ENCODE measurements at places on chromosomes 12 and 14.
A peak's percentile ranks its signal among the peaks of the same experiment; 100 is the strongest.

DNA sequence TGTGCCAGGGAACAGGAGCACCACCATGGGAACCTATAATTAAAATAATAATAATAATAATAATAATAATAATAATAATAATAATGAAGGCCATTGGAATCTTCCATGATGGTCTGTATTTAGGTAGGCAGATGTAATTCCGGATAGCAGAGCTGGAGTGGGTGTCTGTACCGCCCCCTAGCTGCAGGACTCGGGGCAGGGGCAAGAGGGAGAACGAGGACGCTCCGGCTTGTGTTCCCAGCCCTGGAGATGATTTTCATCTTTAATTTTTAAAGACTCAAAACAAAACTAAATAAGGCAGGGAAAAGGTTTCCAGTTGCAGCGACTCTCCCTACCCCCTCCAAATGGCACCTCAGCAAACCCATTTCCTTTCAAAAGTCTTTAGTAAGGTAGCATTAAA lies 501.1 kb downstream of the VRK1 start:
- no peak for DNase-seq

- no peak for DNase-seq
Measured at GRCh38 chr14:60166142-60166541, 944 bp upstream of the DHRS7 start.

- DNase-seq: no peak
Measured at GRCh38 chr12:114918535-114919233, 234.7 kb upstream of the TBX3 start.

- peak; percentile 69 for DNase-seq
Measured at GRCh38 chr14:103518422-103519042, 4.1 kb downstream of the CKB start.

DNA sequence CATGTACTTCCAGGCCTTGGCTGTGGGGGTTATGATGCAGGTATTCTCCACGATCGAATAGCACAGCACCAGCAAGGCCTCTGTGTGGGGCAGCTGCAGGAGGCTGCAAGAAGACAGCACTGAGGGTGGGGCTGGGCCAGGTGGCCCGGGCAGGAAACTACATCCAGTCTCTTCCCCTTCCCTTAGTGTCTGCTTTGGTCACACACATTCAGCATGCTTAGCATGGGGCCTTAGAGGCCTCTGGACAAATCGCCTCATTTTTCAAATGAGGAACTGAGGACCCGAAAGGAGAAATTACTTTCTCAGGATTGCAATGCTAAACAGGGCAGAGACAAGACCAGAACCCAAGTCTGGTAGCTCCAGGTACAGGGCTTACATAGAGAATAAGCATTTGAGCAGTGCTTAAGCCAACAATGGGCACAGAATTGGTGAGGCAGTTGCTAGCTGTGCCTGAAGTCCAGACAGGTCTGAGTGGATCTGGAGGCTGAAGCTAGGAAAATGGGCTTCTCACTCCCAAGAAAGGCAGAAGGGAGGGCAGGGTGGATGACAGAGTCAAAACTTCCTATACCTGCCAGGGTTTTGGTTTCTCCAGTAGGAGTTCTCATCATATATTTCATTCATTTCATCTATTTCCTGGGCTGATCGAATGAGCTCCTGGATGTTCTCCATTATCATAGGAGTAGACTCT lies 3.5 kb downstream of the ACRBP start:
- DNase-seq: no peak

DNA sequence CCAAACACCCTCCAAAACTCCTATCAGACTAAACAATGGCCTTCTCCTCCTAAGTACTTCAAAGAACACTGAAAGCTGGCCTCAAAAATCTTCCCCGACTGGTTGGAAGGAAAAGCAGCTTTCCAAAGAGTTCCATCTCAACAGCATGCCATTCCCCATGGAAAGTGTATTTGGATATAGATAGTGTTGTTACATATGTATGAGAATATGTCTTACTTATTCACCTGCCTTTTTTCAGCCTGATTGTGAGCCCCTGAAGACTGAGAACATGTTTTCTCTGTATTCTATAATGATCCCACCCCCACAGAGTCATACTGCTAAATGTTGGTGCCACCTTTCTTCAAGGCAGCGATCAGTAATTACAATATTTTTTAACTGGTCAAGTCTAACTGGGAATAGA lies 185.4 kb upstream of the G2E3 start:
- DNase-seq: no peak

DNA sequence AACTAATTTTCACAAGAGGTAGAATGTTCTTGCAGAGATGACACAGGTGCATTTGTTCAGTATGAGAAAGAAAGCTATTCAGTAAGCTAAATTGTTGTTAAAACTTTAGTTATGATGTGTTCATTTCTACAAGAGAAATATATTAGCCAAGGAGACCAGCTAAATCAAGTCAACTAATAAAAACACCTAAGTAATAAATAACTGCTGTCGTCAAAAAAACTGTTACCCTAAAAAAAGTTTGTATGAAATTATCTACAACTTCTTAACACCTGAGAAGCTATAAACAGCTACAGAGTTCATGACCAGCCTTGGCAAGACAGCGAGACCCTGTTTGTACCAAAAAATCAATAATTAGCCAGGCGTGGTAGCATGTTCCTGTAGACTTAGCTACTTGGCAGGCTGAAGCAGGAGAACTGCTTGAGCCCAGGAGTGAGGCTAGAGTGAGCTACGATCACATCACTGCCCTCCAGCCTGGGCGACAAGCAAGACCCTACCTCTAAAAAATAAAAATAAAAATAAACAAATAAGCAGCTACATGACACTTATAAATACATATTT lies 67.6 kb upstream of the AP4S1 start:
- DNase-seq: no peak

- no peak for DNase-seq
Measured at GRCh38 chr12:117444781-117445180, 83.4 kb upstream of the NOS1 start.

DNA sequence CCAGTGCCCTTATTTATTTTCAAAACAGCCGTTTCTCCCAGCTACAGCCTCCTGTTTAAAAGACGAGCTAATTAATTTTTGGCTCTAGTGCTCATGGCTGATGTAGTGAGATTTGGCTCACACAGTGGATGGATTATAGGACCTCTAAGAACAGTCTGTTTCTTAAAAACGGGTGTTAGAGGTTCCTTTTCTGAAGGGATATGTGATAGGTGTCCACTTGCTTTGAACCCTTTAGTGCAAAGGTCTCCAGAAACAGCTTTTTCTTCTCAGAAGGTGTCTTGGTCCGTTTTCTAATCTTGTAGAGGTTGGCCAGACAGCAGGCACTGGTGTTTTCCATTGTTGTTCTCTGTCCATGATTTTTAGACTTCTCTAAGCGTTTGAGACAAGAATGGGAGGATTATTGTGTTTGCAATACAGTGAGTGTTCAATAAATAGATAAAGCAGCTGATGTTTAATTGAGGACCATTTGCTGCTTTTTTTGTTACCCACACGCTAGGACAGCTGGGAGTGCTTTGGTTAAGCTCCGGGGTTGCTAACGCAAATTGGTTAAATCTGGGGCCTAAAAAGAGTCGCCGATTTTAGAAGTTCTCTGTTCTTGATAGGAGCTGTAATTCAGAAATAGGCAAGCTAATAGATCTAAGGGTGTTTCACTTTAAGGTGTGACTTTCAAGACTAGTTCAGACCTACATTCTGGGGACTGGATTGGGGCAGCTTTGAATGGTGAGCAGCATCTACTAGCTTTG lies 1.0 kb downstream of the BORCS5 start:
- no peak for DNase-seq

GRCh38 chr14:61662437-61663311 lies 32.6 kb upstream of the HIF1A start:
- peak; percentile 26 for DNase-seq

DNA sequence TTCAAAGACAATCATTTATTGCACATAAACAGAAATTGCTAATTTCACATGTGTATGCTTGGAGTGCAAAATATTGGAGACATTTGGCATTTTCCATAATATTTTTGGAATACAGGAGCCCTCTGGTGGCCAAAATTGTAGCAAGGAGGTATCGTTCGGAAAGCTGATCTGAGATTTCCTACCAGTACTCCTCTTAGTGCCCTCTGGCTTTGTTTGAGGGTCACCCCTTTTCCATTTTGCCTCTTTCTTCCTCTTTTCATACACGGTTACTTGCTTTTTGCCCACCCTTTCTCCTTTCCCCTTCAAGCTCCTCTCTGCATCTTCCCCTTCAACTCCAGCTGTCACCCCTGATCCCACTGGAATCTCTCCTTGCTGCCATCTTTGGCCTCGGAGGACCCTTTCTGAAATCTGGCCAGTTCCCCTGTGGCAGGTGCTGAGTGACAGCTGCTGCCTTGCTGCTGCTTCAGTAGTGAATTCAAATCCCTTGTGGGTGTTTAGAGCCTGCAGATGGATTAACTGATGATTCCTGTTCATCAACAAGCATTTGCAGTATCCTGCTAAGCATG lies 164.6 kb upstream of the PARP11 start:
- DNase-seq: no peak

DNA sequence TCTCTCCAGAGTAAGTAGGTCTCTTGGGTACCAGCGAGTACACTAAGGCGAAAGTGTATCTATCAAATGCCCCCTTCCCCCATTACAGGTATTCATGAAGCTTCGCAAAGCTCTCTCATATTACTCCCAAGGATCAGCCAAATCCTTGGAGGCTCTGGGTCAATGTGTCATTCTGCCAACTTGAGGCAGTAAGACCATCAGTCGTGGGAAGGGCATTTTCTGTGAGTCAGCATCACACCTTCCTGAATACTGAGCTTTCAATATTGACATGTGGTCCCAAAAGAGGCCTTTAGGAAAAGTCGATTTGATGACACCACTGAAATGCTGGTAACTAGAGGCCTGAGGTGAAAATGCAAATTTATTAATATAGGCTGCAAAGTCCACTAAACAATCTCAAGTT lies 323.9 kb downstream of the LRIG3 start:
- no peak for DNase-seq

DNA sequence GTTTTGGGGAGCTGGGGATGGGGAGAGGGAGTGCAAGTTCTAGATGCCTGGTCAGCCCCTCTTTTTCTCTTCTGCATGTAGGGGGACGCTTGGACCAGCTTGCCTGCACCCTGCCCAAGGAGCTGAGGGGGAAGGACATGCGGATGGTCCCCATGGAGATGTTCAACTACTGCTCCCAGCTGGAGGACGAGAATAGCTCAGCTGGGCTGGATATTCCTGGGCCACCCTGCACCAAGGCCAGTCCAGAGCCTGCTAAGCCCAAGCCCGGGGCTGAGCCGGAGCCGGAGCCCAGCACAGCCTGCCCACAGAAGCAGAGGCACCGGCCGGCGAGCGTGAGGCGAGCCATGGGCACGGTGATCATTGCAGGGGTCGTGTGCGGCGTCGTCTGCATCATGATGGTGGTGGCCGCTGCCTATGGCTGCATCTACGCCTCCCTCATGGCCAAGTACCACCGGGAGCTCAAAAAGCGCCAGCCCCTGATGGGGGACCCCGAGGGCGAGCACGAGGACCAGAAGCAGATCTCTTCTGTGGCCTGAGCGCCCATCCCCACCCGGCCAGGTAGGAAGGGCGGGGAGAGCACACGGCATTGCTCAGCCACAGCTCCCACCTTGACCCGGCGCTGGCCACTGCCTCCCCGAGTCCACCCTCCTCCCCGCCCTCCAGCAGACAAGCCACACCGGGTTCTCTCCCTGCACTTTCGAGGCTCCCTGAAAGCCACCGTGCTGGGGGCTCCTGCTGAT lies 14.0 kb downstream of the LRTM2 start:
- no peak for DNase-seq
